Sigmoid colon (tissue), 7 donors: ENCODE measurements at places on chromosomes 1 and 21. TPM values are rescaled to one million over a fixed set of nuclear protein-coding genes. Genes with fewer than 3 reads are reported as not detected.

DNA sequence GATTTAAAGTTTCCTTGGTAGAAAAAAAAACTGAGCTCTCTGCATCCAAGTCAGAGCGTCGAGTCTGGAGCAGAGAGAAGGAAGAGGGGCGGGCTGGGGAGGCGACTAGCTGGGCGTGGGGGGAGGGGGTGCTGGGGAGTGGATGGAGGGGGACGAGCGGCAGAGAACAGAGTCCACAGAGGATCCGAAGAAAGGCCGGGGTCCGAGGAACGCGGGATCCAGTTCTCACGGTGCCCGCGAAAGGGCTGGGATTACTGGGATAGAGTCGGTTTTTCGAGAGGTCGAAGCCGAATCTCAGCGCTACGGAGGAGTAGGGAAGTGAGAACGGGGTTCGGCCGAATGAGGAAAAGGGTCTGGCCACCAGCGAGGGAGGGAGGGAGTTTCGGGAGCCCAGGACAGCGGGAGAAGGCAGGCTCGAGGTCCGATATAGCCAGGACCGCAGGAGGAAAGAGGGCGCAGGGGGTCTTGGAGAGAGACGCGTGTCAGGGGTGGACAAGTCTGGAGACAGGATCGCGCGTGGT, 665 bp downstream of the DAB1 start:
- H3K4me3 ChIP-seq, result peak overlapping the region; percentile 51
- H3K36me3 ChIP-seq, result no peaks in the 10 kb centered on the region
- peaks cover 78% of the 10 kb centered on the region for H3K27me3 ChIP-seq
- H3K4me1 ChIP-seq, result peaks cover 30% of the 10 kb centered on the region
- DNase-seq, result no peak

- peak within 1 kb of the TSS; percentile 53 for H3K4me3 ChIP-seq
- peaks cover 18% of the 10 kb centered on the region for H3K27me3 ChIP-seq
- DNase-seq, result no peak
- H3K36me3 ChIP-seq, result no peaks in the 10 kb centered on the region
- peaks cover 19% of the 10 kb centered on the region for H3K4me1 ChIP-seq
- peak within 1 kb of the TSS; percentile 1 for H3K27ac ChIP-seq
Measured at GRCh38 chr1:112508278-112509004, at the start of gene WNT2B. Gene WNT2B (plus strand): TSS chr1:112508965. CDS start chr1:112509263, 298 bp downstream.

GRCh38 chr1:211267204-211267857, 8.2 kb downstream of the RCOR3 start:
- peaks cover 5% of the 10 kb centered on the region for H3K4me1 ChIP-seq
- H3K27me3 ChIP-seq, result no peaks in the 10 kb centered on the region
- no peak overlapping the region for H3K4me3 ChIP-seq

GRCh38 chr1:43049481-43049880, 90.8 kb upstream of the SLC2A1 start:
- no peaks in the 10 kb centered on the region for H3K36me3 ChIP-seq
- H3K4me1 ChIP-seq, result no peaks in the 10 kb centered on the region
- H3K27ac ChIP-seq, result no peak overlapping the region
- DNase-seq, result no peak

DNA sequence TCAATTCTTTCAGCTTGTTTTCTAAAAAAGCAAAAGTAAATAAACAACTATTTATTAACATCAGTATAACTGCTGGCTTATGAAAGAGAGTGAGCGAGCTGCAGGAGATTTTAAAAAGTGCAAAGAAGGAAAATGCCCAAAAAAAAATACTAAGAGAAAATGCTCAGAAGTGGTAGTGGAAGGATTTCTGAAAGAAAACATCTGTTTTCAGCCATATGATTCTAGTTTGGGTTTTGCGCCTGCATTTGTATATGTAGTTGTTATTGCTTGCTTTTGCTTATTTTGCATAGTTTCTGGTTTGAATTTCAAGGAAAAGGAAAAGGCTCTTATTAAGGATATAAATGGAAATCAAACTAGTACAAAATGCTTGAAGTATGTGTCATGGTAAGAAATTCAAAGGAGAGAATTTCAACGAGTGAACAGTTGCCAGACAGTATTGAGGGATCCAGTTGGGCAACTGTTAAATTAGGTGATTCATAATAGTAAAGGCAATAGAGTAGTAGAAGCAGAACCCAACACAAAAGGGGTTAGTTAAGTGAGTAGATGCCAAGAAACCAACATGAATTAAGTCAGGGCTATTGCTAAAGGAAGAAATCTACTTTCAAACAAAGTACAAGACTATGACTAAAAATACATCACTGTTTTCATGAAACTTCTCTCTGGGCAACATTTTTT, 1.2 kb downstream of the GBP5 start:
- no peaks in the 10 kb centered on the region for H3K4me1 ChIP-seq
- no peak for DNase-seq
- no peak overlapping the region for H3K4me3 ChIP-seq
- H3K27me3 ChIP-seq, result no peaks in the 10 kb centered on the region
- no peak overlapping the region for H3K27ac ChIP-seq

DNA sequence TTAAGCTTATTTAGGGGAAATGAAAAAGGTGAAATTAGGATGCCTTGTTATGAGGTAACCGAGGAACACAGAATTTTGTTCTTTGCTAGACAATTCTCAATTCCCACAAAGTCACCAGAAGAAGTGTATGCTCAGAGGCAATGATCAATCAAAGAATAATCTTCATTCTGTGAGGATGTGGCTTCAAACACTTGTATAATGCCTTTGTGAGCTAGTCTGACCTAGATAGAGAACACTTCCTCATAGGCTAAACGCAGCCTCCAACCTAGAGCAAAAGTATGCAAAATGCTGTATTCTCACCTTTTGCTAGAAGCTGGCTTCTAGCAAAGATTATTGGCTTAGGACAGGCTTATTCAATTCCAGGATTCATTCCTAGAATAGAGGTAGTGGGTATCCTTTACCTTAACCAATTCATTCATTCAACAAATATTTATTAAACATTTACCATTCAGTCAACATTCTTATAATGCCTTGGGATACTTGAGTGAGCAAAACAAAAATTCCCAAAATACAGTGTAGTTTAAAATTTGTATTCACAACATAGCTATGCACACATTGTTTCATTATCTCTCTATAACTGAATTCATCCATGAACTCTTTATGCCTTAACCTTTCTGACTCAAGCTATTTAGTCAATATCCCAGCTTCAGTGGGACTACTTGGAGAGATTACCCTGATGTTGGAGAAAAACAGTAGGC, 530.2 kb downstream of the PTPRC start:
- H3K27ac ChIP-seq, result no peak overlapping the region
- no peaks in the 10 kb centered on the region for H3K27me3 ChIP-seq
- DNase-seq, result no peak
- no peaks in the 10 kb centered on the region for H3K36me3 ChIP-seq
- no peaks in the 10 kb centered on the region for H3K4me1 ChIP-seq
- no peak overlapping the region for H3K4me3 ChIP-seq

GRCh38 chr1:75174031-75174760, 40.0 kb downstream of the LHX8 start:
- no peak for DNase-seq
- H3K27ac ChIP-seq, result no peak overlapping the region

DNA sequence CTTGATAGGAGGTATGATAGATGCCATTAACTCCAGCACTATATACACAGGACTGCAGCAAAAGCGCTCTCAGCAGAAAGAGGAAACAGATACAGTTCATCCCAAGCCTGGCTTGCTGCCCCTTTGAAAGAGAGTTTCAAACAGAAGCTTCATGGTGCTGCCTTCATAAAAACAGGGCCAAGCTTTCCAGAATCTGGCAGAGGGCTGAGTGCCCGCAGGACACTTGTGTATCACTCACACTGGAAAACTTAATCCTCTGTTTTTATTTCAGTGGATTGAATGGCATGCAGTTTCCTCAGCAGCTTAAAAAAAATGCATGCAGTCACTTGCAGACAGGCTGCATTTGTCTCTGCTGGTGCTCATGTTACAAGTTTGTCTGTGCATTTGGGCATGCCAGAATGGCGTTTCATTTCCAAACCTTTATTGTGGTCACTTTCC, 40.4 kb downstream of the KCNJ15 start:
- no peak overlapping the region for H3K4me3 ChIP-seq
- no peaks in the 10 kb centered on the region for H3K36me3 ChIP-seq
- DNase-seq, result no peak
- H3K27me3 ChIP-seq, result no peaks in the 10 kb centered on the region

Gene SH2D1B
- not detected for total RNA-seq

Gene OR10X1
- total RNA-seq, result not detected

Gene CD84
- 2.2 TPM for total RNA-seq

Gene SLC30A7
- 12.5 TPM for total RNA-seq
